ENCODE measurements at places on chromosomes 7 and 10.

DNA sequence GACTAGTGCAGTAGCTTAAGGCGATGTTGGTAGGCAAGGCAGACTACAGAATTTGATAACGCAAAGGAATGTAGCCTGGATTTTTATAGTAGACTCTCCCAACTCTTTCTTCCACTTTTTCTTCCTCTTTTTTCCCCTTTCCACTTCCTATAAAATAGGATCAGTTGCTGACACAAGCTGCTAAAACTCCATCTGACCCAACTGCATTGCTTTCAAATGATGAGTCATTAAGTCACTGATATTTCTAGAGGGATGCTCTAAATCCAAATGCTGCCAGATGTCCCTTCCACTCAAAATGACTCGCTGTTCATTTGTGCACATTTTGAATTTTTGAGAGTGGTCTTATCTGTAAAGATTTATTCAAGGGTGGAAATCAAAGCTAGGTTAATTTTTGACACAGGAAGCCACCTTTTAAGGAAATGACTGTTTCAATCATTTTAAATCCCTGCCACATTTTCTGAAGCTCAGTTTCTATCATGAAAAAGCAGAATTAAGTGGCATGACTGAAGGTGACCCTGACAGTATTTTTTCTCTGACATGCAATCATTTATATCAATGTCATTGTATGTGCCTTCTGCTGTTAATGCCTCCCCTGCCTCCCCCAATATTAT lies 25.8 kb upstream of the SFMBT2 start:
- no peak for DNase-seq

- no peak for DNase-seq
These were observed 809.1 kb downstream of the SORCS1 start for GRCh38 chr10:106355450-106355849.

DNA sequence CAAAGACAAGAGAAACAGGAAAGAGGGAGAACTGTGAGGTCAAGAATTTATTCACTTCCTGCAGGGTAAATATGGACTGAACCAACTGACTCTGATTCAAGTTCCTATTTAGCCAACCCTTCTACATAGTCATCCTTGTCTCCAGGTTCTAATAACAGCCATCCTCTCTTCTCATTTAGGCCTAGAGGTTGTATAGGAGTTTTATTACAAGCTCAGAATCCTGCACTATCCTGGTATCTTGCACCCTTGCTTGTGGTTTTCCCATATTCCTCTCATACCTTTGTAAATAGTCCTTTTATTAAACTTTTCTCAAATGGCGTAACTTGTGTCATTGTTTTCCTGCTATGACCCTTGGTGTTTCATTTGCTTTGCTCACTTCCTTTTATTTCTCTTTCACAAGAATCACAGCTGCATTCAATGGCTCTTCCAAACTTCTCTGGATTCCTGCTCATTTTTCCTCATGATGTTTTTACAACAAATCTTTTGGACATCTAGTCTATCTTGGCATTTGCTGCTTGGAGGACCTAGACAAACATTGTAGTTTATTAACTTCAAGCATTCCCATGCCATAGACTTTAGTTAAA lies 12.4 kb upstream of the OR2A5 start:
- DNase-seq = no peak

GRCh38 chr10:49354593-49354992 lies 41.3 kb downstream of the DRGX start:
- DNase-seq = no peak

GRCh38 chr7:19623676-19624075 lies 85.2 kb downstream of the POLR1F start:
- no peak for DNase-seq

- no peak for DNase-seq
These were observed 64.0 kb downstream of the MTPAP start for GRCh38 chr10:30284865-30285594.

DNA sequence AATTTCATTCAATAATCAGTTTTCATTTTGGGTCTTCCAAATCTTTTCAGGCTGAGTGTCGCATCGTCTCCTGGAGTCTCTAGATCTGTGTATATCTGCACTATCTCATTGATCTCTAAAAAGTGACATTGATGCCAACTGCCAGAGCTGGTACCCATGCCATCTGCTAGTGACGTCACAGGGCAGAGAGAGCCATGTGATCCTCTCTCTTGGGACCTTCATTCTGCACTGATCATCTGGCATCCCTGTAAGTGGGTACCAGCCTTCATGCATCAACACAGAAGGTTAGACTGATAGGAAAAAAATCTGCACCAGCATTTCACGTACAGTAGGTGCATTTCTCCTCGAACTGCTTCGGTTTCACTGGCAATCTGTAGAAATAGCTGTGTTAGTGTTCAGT lies at the start of gene NEUROD6:
NEUROD6 (minus strand) TSS at position 124 of the 400 bp plus-strand sequence. CDS start 1,458 bp downstream, outside the sequence.
- DNase-seq = no peak

- no peak for DNase-seq
These were observed 321.3 kb downstream of the PHF14 start for GRCh38 chr7:11294965-11295364.

- DNase-seq = no peak
These were observed 239.3 kb upstream of the SEMA3C start for GRCh38 chr7:81158189-81158588.

GRCh38 chr10:121838931-121839330 lies 88.9 kb downstream of the ATE1 start:
- DNase-seq = no peak

Data from activated naive CD4-positive, alpha-beta T cell treated with Interleukin-2 at 50 U/mL for 16 hours (primary cell).